ENCODE measurements at places on chromosomes 4 and X.

DNA sequence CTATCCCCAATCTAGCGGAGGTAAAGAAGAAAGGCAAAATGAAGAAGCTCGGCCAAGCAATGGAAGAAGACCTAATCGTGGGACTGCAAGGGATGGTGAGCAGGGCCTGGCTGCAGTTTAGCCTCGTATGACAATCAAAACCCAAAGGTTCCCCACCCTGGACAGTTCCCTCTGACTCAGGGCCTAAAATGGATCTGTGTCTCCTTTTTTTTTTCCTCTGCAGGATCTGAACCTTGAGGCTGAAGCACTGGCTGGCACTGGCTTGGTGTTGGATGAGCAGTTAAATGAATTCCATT is 986 bp downstream of the HDAC6 start:
- DNase-seq = no peak

- DNase-seq = peak; percentile 32
Measured at GRCh38 chr4:97720869-97721432, 422.3 kb downstream of the STPG2 start.

- peak; percentile 4 for DNase-seq
Measured at GRCh38 chrX:135974279-135974856, 580 bp upstream of the MMGT1 start.

DNA sequence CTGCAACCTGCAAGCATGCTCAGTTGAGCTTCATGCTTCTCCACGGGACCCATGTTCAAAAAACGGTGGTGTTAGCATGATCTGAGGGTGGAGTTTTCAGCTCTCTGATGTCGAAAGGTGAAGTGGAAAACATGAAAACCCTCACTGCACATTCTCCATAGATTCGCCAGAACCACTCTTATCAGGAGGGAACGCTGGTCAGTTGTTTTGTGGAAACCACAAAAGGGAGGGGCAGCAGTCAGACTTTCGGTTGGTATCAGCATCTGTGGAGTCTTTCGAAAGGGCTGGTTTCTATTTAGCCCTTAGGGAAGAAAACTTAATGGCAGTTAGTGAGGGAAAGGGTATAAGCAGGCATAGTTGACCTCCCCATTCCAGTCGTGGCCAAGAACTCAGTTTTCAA is 12.6 kb downstream of the PPA2 start:
- no peak for DNase-seq

- DNase-seq = no peak
Measured at GRCh38 chr4:1761130-1761689, 31.9 kb upstream of the FGFR3 start.

Measured in HT-29 (cell line).